ENCODE measurements at places on chromosomes 16 and 17.

GRCh38 chr16:77970371-77970770, 52.0 kb upstream of the CLEC3A start:
- no peak for DNase-seq

DNA sequence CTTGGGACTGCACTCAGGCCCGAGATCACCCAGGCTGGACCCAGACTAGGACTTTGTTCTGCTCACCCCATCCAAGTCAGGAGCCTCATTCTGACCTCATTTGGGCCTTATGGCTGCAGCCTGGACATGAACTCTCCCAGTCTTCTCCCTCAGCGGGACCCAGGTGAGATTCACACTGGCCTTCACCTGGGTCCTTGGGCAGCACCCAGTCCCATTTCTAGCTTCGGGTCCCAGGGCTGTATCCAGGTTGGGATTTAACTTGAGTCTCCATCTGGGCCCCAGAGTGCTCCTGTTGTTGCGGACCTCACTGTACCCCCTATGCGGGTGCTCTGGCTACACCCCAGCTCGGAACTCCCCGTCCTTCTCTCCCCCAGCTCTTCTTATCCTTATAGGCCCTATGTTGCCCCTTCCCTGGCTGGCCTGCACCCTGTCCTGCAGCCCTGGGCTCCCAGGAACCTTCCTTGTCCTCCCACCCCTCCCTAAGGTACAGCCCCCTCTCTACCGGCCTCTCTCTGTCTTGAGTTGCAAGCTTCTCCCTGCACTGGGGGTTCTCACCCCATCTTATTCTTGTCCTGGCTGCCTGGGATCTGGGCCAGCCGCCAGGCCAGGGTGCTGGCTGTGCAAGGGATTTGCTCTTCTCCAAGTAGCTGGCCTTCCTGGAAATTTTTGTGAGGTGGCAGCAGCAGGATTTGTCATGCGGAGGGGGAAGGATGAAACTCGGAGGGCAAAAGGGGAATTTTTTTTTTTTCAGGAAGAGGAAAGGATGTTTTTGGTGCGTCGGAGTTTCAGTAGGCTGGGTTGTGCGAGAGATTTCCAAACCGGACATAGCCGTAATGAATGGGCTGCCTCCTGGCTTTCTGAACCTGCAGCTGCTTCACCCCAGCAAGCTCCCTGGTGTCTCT, 904 bp downstream of the MAP2K3 start:
- no peak for DNase-seq

- no peak for DNase-seq
These were observed 34.2 kb downstream of the GJC1 start for GRCh38 chr17:44795928-44796327.

GRCh38 chr16:89266521-89267134, 49.1 kb downstream of the ZNF778 start:
- DNase-seq, result no peak

GRCh38 chr17:76687298-76688164, 23.2 kb downstream of the MXRA7 start:
- DNase-seq, result no peak

GRCh38 chr16:30966033-30966619, 8.6 kb downstream of the SETD1A start:
- DNase-seq, result no peak

DNA sequence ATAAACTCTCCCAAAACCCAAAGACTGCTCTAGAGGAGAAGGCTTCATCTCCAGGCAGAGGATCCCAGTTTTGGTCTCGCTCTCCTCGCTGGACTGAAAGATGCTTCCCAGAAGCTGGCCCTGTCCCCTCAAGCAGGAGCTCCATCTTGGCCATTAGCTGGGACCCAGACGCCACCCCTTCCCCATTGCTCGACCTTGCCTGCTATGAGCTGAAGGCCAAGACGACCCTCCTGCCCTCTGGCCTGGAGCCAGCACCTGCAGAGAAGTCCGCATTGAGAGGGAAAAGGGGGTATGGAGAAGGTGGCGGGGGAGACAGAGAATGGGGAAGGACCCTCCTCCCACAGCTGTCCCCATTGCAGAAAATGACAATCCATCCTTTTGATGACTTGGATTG, 3.6 kb upstream of the RCVRN start:
- DNase-seq, result no peak

DNA sequence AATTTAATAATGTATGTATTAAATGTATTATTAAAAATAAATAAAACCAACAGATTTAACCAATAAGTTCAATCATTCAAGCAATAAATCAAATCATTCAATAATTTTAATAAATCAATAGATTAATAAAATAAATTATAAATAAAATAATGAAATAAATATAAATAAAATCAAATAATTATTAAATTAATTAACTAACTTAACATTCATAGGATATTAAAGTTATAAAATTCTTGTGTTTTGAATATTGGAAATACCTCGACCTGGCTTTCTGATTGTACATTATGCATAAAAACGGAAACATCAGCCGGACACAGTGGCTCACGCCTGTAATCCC, 182.2 kb downstream of the BANP start:
- DNase-seq, result no peak

DNA sequence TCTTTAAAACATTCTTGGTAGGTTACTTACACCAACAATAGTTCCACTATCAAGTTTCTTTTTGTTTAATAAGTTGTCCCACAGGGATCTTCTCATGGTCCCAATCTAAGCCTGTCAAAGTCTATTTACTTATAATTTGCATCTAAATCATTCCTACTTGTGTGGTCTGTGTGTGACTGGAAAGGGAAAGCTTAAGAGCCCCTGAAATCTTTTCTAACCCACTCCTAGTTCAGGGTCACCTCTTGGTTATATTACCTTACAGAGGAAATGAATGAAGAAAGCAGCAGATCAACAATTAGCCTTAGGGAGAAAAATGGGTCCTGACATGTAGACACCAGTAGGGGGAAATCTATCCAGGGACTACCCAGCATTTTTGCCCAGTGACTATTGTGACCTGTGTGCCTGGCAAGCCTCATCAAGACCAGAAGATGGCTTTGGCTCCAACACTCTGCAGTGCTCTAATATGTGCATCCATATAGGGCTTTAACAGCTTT, 110.4 kb upstream of the HAS3 start:
- no peak for DNase-seq

- no peak for DNase-seq
These were observed 16.6 kb upstream of the NOS2 start for GRCh38 chr17:27816946-27817345.

GRCh38 chr16:79393127-79393526, 207.4 kb downstream of the MAF start:
- no peak for DNase-seq

- DNase-seq, result no peak
These were observed 186.7 kb downstream of the MSI2 start for GRCh38 chr17:57442914-57443571.

DNA sequence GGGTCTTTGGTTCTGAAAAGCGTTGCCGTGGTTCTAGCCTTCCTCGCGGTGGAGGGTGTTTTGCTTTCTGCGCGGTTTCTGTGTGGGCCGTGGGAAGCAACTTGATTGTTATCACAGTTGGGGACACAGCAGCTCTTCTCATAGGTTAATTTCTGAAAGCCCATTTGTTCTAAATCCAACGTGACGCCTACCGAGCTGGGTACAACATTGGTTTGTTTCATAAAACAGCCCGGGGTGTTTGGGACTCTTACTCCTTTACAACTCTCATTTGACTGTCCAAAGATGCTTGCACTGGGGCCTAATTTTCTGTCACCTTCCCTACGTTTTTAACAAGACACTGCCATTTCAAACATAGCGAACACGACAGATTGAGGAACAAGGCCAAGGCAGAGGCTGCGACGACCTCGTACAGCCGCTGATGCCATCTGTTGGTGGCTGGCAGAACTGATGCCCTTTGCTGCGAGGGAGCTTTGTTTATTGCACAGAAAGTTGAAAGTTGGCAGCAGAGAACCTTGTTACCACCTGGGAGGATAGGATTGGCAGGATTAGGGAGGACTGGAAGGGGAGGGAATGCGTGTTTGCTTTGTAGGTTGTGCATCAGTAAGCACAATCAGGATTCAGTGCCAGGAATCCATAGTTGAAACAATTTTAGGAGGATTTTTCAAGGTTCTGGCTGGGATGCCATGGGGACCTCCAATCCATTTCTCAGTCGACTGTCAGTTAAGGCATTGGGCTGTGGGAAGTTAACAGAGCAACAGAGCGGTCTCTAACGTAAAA, 98.3 kb downstream of the PITPNC1 start:
- peak; percentile 64 for DNase-seq

DNA sequence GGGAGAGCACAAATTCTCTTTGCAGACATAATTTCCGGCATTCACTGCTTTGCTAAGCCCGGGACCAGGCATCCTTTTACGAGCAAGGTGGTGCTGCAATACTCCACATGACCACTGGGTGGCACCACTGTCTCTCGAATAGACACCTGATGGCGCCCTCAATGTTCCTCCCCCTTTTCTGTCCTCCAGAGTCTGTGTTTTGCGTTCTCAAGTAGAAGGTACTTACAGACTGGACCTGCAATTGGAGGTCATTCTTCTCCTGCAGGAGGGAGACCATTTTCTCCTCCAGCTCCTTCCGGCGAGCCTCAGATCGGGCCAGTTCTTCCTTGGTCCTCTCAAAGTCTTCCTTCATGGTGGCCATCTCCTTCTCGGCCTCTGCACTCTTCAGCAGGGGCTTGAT, 45.2 kb downstream of the MYH13 start:
- peak; percentile 59 for DNase-seq

GRCh38 chr16:16067127-16067526, 117.7 kb downstream of the ABCC1 start:
- no peak for DNase-seq

GRCh38 chr17:57289613-57290012, 33.3 kb downstream of the MSI2 start:
- DNase-seq, result no peak

DNA sequence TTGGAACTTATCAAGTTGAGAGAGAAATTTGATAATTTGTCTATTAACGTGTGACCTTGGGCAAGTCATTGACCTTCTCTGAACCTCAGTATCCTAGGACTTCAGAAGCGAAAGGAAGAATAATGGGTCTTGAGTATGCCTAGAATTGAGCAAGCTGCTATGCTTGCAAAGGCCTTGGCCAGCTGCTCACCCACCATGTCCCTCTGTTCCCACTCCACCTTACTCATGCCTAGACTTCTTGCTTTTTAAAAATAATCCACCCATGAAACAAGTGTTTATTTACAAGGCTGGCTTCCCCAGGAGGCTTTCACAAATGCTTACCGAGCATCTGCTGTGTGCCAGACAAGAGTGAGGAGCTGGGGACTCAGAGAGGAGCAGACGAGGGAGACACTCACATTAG, 590.6 kb downstream of the MAF start:
- no peak for DNase-seq

DNA sequence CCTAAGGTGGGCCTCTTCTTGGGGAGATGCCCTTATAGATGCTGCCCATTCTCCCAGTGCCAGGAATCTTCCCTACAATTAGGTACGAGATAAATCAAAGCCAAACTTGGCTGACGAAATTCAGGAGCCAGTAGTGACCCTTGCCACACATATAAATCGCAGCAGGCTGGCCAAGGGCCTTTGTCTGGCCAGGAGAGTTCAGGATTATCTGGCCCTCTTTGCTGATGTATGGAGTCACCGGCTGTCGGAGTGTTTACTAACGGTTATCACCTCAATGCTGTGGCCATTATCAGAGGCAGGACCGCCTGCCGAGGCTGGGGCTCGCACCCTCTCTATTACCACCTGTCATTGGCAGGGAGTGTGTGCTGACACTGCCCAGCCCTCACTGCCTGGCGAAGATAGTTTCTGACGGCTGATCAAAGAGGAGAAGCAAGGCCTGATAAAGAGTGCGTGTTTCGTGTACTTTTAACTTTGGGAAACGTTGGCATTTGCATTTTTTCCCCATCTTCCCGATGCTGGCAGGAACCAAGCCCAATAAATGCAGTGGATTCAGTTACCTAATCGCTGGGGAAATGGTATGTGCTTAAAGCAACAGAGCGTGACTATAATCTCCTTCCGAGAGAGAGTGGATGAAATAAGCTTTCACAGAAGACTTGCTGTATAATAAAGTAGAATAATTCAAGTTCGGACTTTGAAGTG, 32.8 kb upstream of the TBX2 start:
- no peak for DNase-seq

DNA sequence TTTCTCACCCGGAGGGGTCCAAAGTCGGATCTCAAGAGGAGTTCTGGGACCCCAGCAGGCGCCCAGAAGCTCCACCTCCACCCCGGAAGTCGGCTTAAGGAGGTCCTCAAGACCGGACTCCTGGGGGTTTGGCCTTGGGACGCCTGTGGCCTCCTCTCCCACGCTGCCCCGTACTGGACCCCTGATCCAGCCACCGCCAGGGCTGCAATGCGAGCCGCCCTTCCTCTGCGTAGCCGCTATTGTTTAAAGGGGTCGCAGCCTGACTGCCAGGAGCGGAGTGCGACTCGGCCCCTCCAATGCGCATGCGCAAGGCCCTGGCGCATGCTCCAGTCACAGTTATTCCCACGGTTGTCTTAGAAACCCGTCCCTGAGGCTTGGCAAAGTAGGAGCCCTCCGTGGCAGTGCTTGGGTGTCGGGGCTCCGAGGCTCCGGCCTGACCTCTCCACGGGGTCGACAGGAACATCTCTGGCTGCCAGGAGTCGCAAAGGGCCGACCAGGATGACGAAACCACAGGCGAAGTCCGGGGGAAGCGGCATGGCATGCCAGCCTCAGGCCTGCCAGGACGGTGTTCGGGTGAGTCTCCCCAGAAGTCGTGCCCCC, 719.0 kb downstream of the KCNJ18 start:
- no peak for DNase-seq

- no peak for DNase-seq
These were observed 62.0 kb upstream of the MARCHF10 start for GRCh38 chr17:62870030-62870541.

DNA sequence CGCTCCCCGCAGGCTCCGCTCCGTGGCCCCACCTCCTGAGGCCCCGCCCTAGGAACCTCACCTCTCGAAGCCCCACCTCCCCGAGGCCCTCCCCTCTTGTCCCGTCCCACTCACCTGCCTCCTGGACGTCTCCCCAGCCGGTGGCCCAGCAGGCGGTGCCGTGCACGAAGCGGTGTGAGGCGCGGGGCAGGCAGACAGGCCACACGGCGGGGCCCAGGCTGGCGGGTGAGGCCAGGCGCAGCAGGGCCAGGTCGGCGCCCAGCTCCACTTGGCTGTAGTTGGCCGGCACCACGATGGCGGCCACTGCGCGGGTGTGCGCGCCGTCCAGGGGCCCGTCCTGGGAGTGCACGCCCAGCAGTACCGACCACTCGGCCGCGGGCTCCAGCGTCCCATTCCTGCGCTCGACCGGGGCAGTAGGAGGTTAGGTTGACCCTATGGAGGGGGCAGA, 1.6 kb downstream of the PRSS36 start:
- no peak for DNase-seq

DNA sequence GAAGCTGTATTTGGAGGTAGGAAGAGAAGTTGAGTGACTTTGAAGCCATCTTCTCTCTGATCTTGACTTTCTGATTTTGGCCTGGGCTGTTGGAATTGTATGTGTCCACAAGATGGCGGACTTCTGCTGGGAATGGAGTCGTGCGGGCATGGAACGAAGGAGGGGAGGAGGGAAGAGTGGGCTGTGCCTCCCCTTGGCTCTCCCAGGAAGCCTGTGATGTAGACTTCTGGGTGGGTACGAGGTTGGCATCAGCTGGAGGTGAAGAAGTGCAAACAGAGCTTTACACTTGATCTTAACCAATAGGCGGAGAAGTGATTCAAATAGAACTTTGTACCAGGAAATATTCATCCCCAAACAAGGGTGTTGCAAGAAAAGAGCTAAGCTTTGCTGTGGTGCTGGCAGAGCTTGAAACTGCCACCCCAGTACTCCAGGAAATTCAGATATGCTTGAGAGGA, 7.4 kb upstream of the TMEM220 start:
- DNase-seq, result no peak

GRCh38 chr17:29584452-29585079, 4.9 kb downstream of the GIT1 start:
- DNase-seq, result no peak
